Hematopoietic multipotent progenitor cell treated with erythropoietin and hydrocortisone succinate and interleukin-3 and kit ligand, for 17 days (in vitro differentiated cells): ENCODE measurements at places on chromosomes 1 and 21.

- DNase-seq: no peak
These were observed 45.8 kb downstream of the PRDM16 start for GRCh38 chr1:3114846-3115245.

DNA sequence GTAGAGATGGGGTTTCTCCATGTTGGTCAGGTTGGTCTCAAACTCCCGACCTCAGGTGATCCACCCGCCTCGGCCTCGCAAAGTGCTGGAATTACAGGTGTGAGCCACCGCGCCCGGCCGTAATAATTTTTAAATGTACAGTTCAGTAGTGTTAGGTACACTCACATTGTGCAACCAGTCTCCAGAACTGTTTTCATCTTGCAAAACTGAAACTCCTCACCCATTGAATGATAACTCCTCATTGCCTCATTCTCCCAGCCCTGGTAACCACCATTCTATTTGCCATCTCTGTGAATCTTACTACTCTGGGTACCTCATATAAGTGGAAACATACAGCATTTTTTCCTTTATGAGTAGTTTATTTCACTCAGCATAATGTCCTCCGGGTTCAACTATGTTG is 3.4 kb downstream of the NLRP3 start:
- no peak for DNase-seq

- no peak for DNase-seq
These were observed 27.5 kb downstream of the CTH start for GRCh38 chr1:70438529-70438928.

DNA sequence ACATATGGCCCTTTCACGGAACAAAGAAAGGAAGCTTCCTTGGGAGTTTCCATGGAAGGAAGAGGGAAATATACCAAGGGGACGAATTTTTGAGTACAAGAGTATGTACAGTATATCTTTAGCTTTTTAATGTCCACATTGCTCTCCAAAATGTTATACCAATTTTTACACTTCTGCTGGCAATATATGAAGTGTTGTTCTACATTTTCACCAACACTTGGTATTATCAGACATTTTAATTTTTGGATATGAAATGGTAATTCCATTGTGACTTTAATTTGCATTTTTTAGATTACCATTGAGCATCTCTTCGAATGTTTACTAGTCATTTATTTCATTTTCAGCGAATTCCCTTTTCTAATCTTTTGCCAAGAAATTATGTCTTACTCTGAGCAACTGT is 5.5 kb upstream of the VPS45 start:
- DNase-seq: no peak

DNA sequence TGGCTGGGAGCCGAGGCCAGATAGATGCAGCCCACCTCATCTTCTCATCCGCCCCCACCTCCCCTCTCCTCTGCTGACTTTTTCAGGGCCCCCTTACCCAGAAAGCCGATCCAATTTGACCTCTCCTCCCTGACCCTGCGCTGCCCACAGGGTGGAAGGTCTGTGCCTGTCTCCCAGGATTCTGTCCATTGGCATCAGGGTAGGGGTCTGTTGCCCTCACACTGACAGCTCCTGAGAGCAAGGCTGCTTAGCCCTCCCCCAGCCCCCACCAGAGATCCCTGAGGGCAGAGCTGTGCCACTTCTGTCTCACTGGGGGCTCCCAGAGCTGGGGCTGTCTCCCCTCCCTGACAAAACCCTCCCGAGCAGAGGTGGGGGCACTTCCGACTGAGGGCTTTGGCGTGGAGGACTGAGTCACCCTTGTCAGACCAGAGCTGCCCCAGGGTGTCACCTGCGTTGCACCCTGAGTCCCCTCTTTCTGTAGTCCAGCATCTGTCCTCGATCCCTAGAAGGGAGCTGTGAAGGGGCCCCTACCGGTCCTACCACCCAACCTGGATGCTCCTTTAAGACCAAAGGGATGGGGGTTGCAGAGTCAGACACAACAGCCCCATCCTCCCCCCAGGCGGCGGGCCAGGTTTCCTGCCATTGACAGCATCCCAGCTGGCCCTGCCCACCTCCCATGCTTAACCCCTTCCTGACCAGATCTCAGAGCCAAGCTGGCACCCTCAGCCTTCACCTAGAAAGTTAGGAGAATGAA is 2.4 kb upstream of the FAM110D start:
- no peak for DNase-seq
